ENCODE measurements at places on chromosomes 4 and X.

DNA sequence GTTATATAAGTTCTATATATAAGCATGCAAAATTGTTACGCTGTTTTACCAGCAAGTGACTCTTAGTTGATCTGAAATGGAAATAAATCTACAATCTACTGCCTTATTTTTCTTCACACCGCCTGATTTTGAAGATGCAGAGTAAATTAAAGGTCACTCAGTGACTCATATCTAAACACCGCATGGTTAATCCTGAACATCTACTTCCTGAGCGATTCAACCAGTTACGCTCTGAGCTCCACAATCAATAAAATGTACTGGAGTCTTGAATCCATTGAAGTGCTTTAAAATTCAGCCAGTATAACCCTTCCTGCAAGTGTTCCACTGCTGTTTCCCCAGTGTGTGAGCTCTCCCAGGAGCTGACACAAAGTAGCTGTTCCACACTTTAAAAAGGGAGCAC lies 192.8 kb downstream of the SLC7A11 start:
- no peak for DNase-seq

DNA sequence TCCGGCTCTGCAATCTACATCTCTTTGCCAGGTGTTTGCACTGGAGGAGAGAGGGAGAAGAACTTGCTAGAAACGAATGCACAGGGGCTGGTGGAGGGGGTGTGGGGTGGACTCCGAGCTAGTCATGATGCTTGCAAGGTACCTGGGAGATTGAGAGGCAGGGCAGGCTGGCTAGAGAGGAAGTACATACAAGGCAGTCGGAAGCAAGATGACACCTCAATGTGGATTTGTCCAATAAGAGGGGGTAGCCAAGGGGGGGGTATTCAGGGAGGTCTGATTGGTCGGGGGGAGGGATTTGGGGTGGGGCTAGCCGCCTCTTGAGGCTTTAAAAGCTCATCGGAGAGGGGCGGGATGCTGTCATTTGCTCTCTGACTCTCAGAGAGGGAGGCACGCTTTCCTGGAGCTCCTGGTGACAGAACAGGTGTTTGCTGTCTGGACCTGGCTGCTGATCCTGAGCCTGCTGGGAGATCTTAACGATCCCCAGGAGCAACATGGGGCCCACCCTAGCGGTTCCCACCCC lies at the start of gene GPR50:
Gene GPR50 (plus strand): TSS at position 354 of the 520 bp plus-strand sequence. CDS start 138 bp downstream, at position 492.
- no peak for DNase-seq

DNA sequence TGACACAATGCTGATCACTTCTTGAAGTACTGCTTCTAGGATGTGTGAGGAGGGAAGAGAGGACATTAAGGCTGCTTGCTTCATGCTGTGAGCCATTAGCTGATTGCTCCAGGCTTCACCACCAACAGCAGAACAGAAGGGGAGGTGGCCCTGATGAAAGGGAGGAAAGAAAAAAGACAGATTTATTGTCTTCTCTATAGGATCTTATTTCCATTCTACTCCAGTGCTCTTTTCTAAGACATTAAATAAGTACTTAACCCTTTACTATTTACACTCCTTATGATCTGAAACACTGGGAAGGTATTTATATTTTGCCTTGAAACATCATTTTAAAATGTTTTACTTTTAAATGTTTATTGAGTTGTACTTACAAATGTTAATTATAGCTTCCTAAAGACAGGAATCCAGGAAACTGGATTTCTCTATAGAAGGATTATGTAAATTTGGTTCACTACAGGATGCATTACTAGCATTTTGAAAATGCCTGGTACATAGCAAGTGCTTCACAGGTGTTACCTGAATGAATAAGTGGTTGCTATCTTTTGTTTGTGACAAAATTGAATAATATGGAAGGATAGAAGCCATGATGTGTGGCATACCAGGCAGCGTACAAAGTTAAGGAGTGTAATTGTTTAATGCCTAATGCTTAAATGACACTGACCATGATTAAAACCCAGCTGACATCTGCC lies 680.9 kb upstream of the ATOH1 start:
- DNase-seq: no peak

- no peak for DNase-seq
Measured at GRCh38 chrX:34813618-34814017, 129.0 kb upstream of the FAM47B start.

DNA sequence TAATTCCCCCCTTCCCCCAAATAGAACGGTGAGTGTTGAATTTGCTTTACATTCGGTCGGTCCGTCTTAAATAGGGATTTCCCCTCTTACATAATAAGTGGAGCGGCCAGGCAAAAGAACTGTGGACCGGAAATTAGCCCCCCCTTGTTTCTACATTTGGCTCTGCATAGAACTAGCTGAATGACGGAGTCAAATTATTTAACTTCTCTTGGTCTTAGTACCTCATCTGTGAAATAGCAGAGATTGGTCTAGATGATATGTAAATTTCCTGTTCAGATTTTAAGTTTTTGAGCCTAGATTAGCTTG lies 1.3 kb downstream of the SPATA18 start:
- no peak for DNase-seq

- no peak for DNase-seq
Measured at GRCh38 chr4:48361012-48361400, 19.7 kb downstream of the SLAIN2 start.

DNA sequence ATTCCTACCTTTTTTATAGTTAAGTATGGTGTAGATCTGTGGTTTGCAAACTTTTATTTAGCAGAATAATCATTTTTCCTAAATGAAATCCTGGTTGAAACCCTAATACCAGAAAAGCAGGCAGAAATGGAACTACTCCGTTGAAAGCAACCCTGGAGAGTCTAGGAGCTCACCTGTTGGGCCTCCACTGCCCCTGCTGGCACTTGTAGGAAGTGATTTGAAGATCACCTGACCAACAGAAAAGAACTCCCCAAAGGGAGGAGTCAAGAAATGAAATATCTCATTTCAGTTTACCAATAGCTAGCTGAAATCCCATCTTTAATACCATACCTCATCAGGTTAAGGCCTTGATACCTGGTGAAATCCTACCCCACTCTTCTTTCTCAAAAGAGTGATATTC lies 277.1 kb downstream of the KLHL13 start:
- no peak for DNase-seq

- DNase-seq: no peak
Measured at GRCh38 chrX:153327561-153327960, 6.0 kb upstream of the PNMA6F start.

- no peak for DNase-seq
Measured at GRCh38 chrX:42135583-42136228, 212.4 kb upstream of the CASK start.

DNA sequence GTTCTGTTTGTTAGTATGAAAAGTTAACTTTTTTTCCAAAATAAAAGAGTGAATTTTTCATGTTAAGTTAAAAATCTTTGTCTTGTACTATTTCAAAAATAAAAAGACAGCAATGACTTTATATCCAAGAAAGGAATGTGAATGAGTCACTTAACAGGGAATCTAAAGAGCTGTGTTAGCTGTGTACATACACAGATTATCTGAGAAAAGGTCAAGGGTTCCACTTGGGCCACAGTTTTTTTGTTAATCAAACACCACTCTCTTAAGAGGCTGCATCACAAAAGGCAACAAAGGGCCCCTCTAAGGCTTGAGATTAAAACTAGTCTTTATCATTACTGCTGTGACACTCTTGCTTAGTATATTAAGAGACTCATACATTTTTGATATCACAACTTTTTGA lies 82.1 kb downstream of the FIP1L1 start:
- no peak for DNase-seq

- no peak for DNase-seq
Measured at GRCh38 chr4:86261636-86262035, 98.2 kb downstream of the MAPK10 start.

DNA sequence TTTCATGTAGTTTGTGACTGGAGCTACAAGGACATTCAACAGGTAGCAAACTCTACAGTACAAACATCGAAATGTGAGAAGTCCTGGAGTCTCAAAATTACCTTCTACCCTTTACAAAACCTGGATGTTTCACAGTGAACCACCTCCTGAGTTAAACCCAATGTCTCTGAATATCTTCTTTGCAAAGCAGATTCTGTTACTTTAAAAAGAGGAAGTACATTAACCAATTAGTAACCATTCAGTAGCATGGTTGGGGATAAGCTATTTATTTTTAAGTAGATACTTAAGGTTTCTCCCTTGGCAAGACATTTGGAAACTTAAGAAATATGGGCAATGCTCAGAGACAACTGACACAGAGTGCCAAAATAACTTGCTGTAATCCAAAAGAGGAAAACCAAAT lies 371.9 kb upstream of the NWD2 start:
- no peak for DNase-seq

- no peak for DNase-seq
Measured at GRCh38 chrX:155613927-155614559, 1.3 kb upstream of the TMLHE start.

DNA sequence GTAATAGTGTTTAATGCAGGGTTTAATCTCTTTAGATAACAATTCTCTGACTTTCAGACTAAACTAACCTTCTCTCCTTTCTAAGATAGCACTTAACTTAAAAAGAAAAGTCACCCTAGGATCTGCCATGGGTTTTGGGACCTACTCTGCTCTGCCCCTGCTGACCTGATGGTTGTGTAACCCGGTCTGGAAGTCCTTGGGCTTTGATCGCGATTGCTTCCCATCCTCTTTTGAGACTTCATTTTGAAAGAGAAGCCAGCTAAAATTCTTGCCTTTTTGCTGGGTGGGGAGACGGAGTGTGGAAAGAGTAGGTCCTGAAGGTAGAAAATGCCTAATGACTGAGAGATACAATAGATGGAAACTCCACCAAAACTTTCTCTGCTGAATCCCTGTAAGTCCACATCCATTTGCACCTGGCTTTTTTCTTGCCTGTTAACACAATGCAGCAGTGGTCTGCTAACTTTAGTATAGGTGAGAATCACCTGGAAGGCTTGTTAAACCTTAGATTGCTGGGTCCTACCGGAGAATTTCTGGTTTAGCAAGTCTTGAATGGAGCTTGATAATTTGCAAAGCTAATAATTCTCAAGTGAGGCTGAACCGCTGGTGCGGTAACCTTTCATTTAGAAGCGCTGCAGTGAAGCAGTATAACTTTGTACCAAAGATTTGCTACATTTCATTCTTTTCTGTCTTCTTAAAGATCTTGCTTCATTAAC lies 45.6 kb upstream of the CCSER1 start:
- DNase-seq: no peak

DNA sequence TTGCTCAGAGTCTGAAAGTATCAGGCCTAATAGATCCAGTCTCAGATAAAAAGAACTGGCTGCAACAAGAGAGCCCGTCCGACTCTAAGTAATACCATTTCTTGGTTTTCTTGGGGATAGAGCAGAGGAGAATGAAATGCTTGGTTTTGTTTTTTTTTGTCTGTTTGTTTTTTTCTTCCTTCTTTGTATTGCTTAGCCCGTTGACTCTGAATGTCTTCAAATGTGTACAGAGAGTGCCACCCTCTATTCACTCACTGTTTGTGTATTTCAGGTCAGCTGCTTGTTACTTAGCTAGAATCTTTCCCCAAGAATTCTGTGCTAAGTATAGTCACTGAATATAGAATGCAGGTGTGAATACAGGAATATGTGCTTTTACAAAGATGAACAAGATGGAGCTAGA lies 5.7 kb upstream of the TMEM156 start:
- no peak for DNase-seq
